ENCODE measurements at places on chromosomes 7 and 10. TPM values are rescaled to one million over a fixed set of nuclear protein-coding genes. Genes with fewer than 3 reads are reported as not detected.

GRCh38 chr10:15238555-15239335 lies 70.3 kb upstream of the NMT2 start:
- peak; percentile 12 for DNase-seq

The PRLHR gene
- not detected for total RNA-seq

DNA sequence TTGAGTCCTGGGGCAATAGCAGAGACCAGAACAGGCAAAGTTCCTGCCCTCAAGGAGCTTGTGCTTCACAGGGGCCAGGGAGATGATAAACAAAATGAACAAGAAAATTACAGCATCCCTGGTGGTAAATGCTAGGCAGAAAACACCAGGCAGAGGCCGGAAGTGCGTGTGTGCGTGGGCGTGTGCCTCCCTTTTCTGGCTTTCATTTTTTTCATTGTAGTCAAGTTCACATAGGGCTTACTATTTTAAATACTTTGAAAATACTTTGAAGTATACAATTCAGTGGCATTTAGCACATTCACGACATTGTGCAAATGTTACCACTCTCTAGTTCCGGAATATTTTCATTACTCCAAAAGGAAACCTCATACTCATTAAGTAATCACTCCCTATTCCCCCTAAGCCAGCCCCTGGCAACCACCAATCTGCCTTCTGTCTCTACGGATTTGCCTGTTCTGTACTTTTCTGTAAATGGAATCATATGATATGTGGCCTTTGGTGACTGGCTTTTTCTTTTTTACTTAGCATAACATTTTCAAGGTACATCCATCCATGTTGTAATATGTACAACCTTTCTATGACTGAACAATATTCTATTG lies 88.1 kb upstream of the PDCD4 start:
- no peak for DNase-seq

The HEPACAM2 gene
- not detected for total RNA-seq

DNA sequence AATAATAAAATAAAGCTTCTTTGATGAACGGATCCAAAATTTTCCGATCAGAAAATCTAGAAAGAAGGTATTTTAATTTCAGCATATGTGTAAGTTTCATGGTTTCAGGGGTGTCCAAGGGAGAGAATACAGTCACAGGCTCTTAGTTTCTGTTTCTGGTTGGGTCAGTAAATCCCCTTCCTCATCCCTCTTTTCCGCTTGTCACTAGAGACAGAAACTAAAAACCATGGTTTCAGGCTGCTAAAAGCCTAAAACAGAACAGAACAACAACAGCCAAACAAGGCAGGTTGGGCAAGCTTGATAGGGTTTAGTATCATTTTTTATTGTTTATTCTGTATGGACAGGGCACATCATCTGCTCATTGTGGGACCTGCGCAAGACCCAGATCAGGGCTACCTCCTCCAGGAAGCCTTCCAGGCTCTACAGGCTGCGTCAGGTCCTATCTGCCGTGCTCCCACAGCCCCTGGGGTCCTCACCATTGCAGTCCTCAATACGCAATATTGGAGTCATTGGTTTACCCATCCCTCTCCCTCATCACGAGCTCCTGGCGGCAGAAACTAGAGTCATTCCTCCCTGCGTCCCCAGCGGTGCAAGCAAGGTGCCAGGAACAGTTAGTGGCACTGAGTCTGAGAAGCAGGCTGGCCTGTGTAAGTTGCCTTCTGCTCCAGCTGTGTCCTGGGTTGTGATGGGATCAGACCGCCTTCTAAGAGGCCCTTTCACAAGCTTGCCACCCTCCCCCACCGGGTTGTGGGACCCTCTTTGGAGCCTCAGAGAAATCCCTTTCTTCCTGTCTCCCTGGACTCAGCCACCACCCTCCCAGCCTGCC lies 70.2 kb upstream of the CUX1 start:
- DNase-seq = no peak

- DNase-seq = no peak
Measured at GRCh38 chr10:108307925-108308312, 1143.4 kb upstream of the SORCS1 start.

DNA sequence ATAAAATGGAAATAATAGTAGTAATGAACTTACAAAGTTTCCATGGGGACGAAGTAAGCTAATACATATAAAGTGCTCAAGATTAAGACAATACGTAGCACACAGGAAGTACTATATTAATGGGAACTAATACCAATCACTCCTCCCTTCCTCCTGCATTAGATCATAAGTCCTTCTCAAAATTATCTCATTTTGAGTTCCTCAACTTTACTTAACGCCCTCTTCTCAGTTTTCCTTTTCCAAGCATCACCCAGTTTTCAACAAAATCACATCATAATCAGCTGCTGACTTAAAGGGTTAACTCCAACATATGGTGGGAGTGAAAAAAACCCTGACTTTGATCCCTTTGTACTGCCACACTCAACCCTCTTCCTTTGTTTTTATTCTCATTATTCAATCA lies 24.4 kb downstream of the JMJD1C start:
- DNase-seq = no peak

DNA sequence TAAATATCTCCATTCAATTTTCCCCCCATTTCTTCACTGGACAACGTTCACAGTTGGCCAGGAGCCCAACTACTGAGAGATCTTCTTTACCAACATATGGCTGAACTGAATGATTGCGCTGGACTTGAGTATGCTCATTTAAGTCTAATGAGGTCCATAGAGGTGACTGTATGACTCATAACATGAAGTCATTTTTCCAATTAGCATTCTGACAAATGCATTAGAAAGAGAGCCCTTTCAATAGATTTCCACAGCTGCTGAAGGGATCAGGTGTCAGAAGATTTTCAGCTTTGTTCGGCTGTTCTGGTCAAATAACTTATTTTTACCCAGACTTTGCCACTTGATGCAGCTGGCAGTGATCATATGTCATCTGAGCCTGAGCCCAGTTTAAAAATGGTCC lies 438.0 kb downstream of the ETV1 start:
- no peak for DNase-seq

GRCh38 chr10:22002591-22003176 lies 846 bp downstream of the DNAJC1 start:
- peak; percentile 21 for DNase-seq

- no peak for DNase-seq
Measured at GRCh38 chr10:76398043-76398710, 966.8 kb downstream of the LRMDA start.

Measured in HFFc6 (cell line).